Gastroesophageal sphincter (tissue), 4 donors: ENCODE measurements at places on chromosomes 11 and 22. TPM values are rescaled to one million over a fixed set of nuclear protein-coding genes. Genes with fewer than 3 reads are reported as not detected.
A peak's percentile ranks its signal among the peaks of the same experiment; 100 is the strongest.

UNC93B1 gene
- total RNA-seq = 31.4 TPM

ZNF70 gene
- total RNA-seq = 4.2 TPM

ASCL2 gene
- total RNA-seq = not detected

LARGE1 gene
- 23.0 TPM for total RNA-seq

TPH1 gene
- 0.47 TPM for total RNA-seq

P2RX6 gene
- total RNA-seq = not detected

GRCh38 chr11:3952715-3953114 is 97.3 kb downstream of the STIM1 start:
- ATAC-seq = no peak

DNA sequence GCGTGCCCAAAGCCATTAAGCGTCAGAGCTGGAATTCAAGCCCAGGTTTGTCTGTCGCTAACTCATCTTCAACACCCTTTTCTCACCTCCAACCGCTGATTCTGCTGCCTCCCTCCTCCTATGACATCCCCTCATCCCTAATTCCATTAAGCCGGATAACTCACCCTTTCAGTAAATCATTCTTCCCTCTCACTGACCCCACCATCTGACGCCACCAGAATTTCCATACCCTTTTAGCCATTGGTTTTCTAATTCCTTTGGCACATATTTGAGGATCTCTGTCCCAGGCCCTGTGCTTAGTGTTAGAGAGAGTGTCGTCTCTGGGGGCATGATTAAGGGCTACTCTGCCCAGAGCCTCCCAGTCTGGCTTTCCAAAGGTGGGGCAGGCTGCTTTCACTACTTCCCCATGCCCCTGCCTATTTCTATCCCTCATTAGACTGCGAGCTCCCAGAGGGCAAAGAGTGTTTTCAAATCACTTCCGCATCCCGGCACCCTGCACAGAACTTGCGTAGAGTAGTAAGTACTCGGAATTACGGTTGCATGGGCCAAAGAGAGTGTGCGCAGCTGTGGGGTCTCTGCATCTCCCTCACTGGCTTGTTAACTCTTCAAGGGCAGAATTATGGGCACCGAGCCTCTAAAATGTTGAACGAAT is 3.9 kb downstream of the KLHL35 start:
- no peak for ATAC-seq

DNA sequence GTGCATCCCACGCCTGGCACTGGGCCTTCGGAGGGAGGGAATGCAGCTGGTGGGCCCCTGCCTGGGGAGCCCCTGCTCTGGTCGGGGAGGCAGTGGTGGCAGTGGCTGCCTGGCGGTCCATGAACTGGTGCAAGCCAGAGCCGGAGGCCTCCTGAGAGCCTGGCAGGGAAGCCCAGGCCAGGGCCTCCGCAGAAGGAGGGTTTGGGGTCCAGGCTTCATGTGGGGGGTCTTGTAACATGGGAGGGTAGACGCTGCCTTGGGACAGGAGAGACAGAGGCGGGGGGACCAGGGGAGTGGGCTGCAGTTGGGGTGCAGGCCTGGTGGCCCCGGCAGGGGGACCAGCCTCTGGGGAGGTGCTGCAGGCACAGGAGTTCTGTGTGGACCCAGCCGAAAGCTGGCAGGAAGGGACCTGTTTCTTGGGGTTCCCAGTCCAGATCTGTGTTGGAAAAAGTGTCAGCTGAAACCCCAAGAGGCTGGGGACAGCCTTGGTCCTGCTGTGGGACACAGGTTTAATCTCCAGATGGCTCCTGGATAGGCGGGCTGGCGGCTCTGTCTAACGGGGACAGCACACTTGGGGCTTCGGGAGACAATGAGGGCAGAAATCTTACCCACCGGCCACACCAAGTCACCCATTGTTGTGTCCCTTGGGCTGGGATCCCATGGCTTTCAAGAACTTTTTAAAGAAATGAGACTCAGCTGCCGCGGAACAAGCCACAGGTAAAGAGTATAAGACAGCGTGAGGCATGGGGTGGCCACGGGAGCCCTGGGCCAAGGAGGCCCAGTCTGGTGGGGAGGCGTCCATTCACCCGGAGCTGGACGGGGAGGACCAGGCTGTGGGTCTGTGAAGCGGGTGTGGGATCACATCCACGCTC is 73.5 kb downstream of the KCNQ1 start:
- ATAC-seq = no peak

GRCh38 chr11:126146454-126147192 is 64.8 kb downstream of the RPUSD4 start:
- ATAC-seq = no peak

- ATAC-seq = no peak
Observed at GRCh38 chr22:27370269-27370668, 431.3 kb downstream of the MN1 start.

DNA sequence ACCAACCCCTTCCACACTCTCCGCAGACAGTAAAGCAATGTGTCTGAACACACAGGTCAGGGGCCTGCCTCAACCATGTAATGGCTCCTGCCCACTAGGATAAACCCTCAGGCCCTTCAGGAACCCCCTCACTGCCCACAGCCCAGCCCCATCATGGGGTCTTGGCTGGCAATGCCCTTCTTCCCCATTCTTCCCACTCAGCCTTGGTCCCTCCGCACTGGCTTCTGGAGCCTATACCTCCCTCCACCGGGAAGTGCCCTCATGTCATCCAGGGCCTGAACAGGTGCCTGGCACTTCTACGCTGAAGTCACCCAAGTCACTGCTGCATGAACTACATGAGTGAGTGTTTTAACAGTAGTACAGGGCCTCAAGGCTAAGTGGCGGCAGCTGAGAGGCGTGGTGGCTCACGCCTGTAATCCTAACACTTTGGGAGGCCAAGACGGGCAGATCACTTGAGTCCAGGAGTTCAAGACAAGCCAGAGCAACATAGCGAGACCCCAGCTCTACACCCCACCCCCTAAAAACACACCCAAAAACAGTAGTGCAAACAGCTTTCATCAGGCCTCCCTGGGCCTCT is 74.8 kb upstream of the PITPNB start:
- ATAC-seq = no peak

DNA sequence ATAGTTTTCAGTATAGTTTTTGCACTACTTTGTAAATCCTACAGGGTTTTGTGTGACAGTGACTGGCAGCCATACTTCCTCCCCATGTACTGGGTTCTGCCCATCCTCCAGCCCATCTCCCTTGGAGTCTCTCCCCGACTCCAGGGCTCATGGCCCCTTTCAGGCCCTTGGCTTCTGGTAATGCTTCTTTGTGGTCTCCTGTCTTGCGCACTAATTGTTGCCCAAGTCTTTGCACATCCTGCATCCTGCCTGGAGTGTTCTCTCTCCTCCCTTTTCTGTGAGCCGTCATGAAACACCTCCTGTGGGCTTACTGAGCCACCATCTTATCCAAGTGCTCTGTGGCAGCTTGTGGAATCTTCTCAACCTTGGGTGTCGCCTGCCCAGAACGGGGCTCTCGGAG is 11.4 kb upstream of the KCNQ1OT1 start:
- ATAC-seq = no peak

DNA sequence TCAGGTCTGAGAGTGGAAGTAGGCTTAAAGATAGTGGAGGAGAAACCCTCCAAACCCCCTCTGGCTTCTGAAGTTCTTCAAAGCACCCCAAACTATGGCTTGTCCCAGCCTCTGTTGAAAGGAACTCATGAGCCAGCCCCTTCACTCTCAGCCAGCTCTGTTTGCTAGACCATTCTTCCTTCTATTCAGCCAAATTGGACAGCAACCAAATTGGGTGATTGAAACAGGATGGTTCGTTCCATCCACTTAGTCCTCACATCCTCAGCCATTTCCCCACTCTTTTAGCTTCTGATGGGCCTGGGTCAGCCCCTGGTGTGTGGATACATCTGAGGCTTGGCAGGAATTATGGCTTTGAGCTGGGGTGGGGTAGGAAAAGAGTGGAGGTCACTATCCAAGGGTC is 4.5 kb downstream of the HTR3A start:
- no peak for ATAC-seq

- ATAC-seq = peak; percentile 12
Observed at GRCh38 chr22:30695351-30695851, 727 bp downstream of the OSBP2 start.

DNA sequence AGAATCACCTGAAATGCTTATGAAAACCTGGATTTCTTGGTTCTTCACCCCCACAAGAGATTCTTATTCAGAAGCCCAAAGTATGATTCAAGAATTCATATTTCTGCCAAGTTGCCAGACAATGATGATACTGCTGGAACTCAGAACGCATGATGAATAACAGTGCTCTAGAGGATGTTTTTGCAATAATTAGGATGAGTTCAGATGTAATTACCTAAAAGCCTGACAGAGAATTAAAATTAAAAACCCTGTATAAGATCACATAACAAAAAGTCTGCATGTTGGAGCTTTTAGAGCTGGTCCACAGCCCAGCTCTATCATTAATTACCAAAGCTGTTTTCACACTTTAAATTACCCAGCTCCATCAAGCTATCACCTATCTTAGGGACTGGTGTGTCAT is 211.8 kb downstream of the LUZP2 start:
- ATAC-seq = no peak

GRCh38 chr11:13278609-13279486 is 1.3 kb downstream of the BMAL1 start:
- no peak for ATAC-seq

GRCh38 chr11:8258784-8259183 is 4.9 kb downstream of the LMO1 start:
- ATAC-seq = no peak

- ATAC-seq = no peak
Observed at GRCh38 chr11:121657146-121657545, 204.4 kb upstream of the SORL1-AS1 start.

DNA sequence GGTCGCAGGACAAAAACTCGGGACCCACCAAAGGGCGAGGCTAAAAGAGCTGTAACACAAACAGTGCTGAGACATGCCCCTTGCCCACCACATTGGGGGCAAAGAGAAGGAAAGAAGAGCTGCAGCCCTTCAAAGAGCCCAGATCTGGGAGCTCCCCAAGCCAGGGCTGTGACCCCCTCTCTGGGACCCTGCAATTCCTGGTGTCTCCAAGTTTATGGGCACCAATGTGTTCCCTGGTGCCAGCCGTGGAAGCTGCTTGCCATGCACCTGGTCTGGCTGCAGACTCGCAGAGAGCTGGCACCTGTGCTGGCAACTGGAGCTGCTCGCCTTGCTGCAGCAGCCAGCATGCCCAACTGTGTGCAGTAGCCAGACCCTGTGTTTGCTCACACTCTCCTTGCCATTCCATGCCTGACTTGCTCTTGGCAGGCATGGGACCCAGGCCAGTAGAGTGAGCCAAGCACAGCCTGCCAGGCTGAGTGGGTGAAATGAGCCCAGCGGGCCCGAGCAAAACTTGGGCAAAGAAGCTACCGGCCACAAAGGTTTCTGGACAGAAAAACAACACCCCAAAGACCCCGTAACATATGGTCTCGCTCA is 16.0 kb downstream of the RRP8 start:
- peak; percentile 36 for ATAC-seq

GRCh38 chr11:2465202-2466068 is 20.6 kb downstream of the KCNQ1 start:
- ATAC-seq = no peak

- no peak for ATAC-seq
Observed at GRCh38 chr11:47889714-47890441, 41.7 kb upstream of the NUP160 start.

DNA sequence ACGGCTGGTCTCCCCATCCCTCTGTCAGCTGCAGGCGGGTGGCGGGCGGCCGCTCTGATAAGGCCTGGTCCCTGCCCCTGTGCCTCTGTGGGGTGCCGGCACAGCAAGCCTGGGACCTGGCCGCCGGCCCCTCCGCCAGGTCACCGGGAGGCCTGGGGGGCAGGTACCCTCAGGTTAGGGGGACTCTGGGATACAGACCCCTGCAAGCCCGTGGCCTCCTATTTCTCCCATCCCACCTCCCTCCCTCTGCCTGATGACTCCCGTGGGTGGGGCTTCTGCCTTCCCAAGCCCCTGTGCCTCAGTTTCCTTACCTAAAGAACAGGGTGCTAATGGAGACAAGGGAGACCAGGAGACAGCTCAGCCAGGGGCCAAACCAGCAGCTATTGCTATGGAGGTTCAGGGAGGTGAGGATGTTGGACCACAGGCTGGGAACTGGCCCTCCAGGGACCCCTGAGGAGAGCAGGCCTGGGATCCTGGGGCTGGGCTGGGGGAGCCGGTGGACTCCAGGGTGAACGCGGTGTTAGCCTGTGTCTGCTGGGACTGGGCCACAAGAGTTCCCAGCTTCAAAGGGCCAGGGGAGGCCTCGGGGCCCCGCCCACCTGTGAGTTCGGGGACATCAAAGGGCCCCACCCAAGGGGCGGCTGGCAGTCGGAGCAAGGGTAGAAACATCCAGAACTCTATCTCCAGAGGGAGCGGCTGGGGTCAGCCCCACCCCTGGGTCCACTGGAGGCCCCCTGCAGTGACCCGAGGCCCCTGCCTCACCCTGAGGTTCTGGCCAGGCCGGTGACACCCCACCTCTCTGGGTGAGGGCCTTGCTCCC is 32.0 kb upstream of the TH start:
- no peak for ATAC-seq

GRCh38 chr11:57638005-57638781 is 11.5 kb downstream of the YPEL4 start:
- ATAC-seq = peak; percentile 91

- ATAC-seq = no peak
Observed at GRCh38 chr11:93501856-93502255, 41.3 kb downstream of the SMCO4 start.
